ENCODE measurements at places on chromosomes 7 and 10.

DNA sequence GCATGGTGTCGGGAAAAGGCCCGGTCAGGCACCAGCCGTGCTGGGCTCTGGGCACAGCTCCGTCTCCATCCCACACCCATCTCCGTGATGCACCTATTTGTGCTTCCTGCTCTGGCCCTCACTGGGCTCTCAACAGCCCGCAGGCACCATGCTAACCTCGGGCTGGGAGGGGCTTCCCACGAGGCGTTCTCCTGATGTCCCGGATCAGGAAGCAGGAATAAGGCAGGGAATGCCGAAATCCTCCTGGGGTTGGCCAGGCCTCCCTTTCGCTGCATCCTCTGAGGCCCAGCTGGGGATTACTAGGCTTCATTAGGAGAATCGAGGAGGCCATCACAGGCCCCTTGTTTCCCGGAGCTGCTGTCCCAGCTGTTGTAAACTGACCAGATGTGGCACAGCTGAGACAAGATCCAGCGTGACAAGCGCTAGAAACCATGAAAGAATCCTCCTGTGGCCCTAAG lies 72.0 kb downstream of the FAM53B start:
- no peak for DNase-seq

GRCh38 chr7:152752200-152752912 lies 7.2 kb upstream of the ACTR3B start:
- no peak for DNase-seq

- no peak for DNase-seq
These were observed 183.4 kb downstream of the DNAJB6 start for GRCh38 chr7:157520249-157520648.

- DNase-seq = no peak
These were observed 8.1 kb upstream of the VDAC2 start for GRCh38 chr10:75202321-75203045.

DNA sequence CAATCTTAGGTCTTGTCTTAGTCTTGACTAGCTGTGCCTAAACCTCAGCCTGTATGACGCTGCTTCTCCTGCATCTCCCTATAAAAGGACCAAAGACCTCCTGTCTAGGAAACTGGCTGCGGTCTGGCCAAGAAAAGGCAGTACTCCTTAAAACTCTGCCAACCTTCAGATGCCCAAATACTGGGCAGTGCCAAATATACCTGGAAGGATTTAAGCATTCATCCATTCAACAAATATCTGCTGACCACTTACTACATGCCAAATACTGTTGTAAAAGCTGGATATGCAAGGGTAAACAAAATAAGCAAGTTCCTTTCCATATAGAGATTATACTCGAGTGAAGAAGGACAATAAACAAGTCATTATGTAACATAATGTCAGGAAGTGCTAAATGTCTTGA lies 135.8 kb downstream of the HBP1 start:
- no peak for DNase-seq

GRCh38 chr10:23829556-23829955 lies 379.4 kb upstream of the KIAA1217 start:
- no peak for DNase-seq

- DNase-seq = no peak
These were observed 19.8 kb upstream of the C10orf67 start for GRCh38 chr10:23364378-23364777.

- no peak for DNase-seq
These were observed 170.6 kb downstream of the ARHGAP21 start for GRCh38 chr10:24553051-24553612.

- no peak for DNase-seq
These were observed 202.1 kb downstream of the TNS3 start for GRCh38 chr7:47379629-47380324.

GRCh38 chr10:50379616-50380015 lies 128.3 kb upstream of the ASAH2 start:
- no peak for DNase-seq

- no peak for DNase-seq
These were observed 11.8 kb downstream of the BZW2 start for GRCh38 chr7:16657656-16658279.

DNA sequence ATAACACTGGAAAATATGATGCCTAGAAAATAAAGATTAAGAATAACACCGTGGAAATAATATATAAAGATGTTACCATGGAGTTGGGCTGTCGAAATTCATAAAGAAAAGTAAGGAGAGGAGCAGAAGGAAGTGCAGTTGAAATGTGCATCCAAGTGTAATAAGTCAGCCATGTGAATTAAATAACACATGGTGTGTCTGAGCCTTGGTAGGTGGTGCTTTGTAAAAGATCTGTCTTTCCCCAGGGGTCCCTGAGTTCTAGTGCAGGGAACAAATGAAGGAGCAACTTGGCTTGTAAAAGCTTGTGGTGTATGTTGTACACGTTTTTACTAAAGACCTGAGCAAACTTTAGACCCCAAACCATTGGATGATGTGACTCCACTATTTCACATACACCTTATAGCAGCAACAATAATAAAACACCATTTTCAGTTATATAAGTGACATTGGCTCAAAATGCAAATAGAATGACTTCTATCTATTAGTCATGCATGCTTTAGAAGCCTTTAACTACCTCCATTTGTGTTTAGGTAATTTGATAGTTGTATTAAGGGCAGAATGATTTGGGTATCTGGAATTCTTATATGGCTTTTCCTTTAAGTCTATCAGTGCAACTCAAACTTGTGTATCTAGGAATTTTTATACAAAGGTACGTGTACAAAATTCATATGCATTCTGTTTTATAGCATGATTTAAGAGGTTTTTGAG lies 11.3 kb downstream of the STARD3NL start:
- DNase-seq = no peak

DNA sequence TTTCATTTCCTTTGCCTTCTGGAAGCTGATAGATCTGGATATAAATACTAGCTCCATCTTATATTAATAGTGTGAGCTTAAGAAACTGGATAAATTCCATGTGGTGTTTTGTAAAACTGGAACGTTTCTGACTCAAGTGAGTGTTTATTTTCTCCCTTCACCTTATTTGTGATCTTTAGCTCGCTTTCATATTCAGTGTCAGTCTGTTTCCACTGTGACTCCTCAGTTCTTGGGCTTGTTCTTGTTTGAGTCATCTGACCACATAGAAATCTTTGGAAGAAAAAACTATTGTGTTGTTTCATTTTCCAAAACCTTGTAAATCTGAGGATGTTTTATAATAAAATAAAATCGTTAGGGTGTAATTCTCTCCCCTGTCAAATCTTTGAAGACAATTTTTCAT lies 186.4 kb downstream of the POLR1F start:
- DNase-seq = no peak

DNA sequence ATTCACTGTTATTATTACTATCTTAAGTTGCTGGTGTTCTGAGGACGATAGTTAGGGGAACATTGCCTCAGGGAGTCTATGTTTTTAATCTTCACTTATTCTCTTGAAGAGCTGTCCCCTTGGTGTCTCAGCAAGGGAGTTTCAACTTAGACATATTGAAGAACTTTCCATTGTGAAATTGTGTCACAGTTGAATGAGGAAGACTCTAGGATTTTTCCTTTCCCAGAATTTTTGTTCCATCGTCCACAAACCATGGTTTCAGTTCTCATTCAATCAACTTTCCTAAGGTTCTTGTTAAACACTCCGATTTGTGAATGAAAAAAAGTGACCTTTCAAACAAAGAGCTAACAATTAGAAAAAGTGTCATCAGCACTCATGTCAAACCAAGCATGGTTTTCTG lies 128.3 kb downstream of the GATA3 start:
- no peak for DNase-seq

- no peak for DNase-seq
These were observed 1.3 kb downstream of the NRCAM start for GRCh38 chr7:108454674-108455550.

- DNase-seq = no peak
These were observed 163.3 kb downstream of the USP6NL start for GRCh38 chr10:11448190-11448544.

DNA sequence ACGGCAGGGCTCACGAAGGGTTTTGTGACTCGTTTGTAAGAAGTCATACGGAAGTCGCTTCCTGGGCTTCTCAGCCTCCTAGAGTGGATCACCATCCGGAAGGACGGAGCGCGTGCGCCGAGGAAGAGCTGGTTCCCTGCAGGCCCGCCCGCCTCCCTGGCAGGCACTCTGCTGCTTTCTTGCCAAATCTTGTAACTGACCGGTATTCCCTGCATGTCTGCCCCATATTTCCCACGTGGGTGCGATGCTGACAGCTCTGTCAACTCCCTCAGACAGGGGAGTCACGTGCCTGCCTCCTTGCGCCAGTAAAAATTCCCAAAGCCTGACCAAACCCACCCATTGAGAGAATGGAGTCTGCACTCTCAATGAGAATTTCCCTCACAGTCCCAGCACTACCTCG lies 12.7 kb downstream of the SHH start:
- DNase-seq = no peak

DNA sequence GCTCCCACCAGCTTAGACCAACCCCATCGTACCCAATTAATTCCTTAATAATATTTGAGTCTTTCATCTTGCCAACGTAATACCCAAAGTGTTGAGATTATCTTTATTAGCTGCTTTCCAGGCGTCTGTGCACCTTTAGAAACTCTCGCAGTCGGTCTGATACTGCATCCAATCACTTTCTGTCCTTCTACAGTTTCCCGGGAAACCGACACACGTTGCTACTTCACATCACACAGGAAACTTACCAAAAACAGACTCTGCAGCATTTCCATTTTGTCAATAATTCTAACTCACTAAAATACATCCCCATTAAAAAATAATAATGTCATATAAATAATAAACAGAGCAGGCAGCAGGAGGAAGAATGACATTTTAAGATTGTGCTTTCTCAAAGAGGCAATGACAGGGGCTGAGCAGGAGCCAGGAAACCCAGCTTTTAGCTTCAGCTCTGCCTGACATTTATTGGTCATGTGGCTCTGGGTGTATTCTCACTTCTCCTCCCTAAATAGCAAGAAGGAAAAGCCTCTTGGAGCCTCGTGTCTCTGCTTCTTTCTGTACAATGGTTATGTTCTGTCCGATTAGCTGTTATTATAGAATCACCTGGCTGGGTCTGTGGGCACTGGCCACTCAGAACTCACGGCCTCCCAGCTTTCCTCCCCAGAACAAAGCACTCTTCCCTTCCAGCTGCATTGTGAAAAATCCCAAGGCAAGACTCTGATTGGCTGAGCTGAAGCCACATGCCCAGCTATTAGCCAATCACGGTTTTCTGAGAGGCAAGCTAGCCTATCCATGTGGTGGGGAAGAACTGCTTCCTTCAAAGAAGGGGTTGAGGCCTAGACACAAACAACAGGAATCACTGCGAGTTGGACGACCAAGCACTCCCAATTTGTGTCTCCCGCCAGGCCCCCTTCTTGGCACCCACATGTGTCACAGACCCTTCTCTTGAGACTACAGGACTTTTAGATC lies 424.7 kb upstream of the FOXK1 start:
- DNase-seq = no peak

- no peak for DNase-seq
These were observed 34.9 kb upstream of the PTF1A start for GRCh38 chr10:23157239-23157681.

DNA sequence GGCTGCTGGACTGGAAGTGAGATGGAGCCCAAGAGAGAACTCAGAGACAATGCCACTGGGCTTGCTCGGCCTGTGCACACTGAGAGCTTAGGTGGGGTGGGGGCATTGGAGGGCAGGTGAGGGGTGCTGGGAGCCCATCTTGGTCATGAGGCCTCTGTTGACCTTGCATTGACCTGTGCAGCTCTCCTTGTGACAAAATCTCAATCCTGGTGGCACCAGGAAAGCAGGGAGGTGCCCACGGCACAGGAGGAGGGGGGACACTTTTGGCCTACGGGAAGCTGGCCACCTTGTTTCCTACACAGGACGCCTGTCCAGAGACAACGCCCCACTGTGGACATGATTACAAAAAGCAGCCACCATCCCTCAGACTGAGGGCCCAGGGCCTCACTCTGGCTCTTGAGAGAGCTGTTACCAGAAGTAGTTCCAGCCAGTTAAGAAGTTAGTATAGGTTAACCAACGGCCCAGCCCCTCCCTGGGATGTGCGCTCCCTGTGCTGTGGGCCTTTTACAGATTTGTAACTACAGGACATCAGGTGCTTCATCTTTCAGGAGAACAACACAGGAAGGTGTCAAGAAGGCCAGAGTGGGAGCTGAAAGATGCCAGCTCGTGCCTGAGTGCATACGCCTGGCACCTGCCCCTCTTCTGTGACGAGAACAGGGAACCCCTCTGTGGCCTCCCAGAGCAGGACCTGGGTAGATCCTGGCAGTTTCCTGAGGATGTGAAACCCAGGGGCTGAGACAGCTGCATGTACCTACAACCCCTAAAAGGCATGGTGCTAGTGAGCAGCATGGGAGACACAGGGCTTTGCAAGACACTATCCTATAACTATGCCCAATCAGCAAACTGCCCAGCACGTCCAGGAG lies 10.3 kb downstream of the PKD1L1 start:
- no peak for DNase-seq

DNA sequence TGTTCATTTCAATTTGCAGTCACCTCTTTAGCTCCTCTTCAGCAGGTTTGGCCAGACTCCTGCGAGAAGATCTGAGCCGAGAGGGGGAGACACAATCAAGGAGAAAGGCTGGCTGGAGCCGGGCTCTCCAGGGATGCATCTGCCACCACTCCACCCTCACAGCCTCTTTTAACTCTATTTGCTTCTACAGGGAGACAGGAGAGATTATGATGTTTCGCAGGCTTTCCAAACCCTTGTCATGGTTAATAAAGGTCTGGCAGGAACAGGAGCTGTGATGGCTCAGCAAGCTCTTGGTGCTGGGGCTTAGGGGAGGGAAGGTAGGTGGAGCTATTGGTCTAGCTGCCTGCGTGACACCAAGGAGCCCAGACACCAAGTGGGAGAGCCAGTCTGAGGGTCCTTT lies 448.1 kb upstream of the PODXL start:
- no peak for DNase-seq

DNA sequence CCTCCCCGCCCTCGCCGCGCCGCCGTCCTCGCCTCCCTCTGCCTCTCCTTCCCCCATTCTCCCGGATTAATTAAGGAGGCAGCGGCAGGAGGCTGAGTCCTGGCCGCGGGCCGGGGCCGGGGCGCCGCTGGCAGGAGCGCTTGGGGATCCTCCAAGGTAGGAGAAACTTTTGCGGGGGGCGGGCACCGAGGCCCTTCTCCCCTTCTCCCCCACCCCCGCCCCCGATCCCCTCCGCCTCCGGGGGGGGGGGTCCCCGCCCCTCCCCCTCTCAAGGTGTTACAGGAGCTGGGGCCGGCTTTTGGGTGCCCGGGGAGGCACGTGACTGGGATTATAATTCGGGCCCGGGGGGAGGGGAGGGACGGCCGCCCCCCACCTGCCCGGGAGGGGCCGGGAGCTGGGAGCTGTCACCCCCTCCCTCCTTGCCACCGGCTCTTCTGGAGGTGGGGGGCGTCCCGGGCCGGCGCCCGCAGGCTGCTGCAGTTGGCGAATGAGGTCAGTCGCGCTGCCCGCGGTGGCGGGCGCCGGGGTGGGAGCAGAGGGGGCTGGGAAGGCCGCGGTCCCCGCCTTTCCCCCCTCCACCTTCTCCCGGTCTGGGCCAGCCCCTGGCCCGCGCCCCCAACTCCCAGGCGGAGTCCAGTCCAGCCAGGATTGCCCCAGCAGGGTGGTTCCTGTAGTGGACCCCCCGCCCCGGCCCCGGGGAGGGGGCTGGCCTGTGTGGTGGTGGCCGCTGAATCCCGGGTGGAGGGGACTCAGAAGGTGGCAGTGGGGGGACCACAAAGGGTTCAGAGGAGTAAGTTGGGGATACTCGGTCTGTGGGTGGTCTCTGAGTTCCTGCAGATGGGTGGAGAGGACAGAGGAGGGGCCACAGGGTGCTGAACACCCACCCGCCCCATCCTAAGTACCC lies 567 bp downstream of the GTF2IRD1 start:
- DNase-seq = no peak
